NCI-H1417 treated with DMSO at 0.1 percent for 48 hours (cell line): ENCODE measurements at places on chromosomes 12 and 14.

DNA sequence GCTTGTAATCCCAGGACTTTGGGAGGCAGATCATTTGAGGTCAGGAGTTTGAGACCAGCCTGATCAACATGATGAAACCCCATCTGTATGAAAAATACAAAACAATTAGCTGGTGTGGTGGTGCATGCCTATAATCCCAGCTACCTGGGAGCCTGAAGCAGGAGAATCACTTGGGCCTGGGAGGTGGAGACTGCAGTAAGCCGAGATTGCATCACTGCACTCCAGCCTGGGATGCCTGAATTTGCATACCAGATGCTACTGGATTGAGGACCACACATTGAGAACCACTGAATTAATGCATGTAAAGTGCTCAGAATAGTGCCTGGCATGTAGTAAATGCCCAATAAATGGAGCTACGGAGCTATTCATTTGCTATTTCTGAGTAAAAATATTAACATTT is 14.9 kb upstream of the MYH7 start:
- DNase-seq = no peak

GRCh38 chr12:57224973-57225679 is 4.4 kb upstream of the SHMT2 start:
- no peak for DNase-seq

- no peak for DNase-seq
These were observed 890 bp upstream of the KIF26A start for GRCh38 chr14:104137297-104138097.

DNA sequence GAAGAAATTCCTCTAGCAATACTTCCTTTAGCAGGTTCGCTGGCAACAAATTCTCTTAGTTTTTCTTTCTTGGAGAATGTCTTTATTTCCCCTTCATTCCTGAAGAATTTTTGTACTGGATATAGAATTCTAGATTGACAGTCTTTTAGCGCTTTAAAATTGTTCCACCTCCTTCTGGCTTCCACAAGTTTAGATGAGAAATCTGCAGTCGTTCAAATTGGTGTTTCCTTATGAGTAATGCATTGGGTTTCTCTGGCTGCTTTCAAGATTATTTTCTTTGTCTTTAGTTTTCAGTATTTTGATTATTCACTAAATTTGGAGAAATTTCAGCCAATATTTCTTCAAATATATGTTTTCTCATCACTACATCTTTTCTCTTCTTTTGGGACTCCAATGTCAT is 33.3 kb upstream of the FGF6 start:
- no peak for DNase-seq

DNA sequence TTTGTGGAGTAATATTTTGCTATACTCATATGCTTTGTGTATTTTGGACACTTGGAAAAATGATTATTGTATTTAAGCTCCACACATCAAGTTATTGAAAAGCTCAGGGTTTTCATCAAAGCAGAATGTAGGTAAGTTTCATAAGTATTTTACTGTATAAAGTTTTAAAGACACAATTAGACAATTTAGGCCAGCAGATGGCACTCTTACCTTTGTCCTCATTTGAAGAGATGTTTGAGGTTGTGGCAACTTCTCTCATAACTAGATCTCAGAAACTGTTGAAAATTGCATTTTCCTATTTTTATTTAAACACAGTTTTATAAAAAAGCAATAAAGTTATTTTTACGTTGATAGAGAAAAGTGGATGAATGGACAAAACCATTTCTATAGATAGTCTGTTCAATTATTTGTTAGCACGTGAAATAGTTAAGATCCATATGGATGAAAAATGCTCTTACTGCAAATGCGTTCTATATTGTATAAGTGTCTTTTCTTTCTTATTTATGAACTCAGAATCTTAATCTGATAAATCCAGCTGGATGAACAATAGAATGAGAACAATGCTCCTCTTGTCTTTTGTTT is 300.0 kb downstream of the AEBP2 start:
- DNase-seq = peak; percentile 23

DNA sequence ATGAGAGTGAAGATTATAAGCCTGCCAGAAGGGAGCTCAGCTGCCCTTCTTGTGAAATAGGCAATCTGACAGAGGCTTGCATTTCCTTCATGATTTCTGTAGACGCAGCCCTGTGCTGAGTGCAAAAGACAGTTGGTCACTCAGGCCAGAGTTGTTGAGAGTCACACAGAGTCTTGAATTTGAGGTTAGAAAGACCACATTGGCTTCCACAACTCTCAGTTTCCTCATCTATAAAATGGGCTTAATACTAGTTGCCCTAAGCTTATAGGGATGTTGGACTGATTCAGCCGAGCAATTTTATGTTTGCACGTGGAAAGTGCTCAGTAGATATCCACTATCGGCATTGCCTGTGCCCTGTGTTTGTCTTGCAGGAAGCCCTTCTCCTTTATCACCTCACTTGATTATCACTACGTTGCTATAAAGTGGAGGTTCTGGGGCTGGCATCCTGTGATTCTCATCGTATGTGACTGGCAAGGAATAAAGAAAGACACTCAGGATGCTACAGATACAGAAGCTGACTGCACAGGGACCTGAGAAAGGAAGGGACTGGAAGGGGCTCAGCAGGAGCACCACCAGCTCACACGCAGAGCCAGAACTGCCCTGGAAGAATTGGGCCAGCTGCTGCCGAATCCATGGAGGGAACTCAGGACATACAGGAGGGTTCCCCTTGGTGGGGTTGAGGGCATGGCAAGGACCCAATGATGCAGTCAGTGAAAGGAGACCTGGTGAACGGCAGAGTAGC is 19.8 kb upstream of the SERPINA4 start:
- DNase-seq = no peak

- DNase-seq = no peak
These were observed 3.0 kb upstream of the P2RX2 start for GRCh38 chr12:132615579-132616038.

DNA sequence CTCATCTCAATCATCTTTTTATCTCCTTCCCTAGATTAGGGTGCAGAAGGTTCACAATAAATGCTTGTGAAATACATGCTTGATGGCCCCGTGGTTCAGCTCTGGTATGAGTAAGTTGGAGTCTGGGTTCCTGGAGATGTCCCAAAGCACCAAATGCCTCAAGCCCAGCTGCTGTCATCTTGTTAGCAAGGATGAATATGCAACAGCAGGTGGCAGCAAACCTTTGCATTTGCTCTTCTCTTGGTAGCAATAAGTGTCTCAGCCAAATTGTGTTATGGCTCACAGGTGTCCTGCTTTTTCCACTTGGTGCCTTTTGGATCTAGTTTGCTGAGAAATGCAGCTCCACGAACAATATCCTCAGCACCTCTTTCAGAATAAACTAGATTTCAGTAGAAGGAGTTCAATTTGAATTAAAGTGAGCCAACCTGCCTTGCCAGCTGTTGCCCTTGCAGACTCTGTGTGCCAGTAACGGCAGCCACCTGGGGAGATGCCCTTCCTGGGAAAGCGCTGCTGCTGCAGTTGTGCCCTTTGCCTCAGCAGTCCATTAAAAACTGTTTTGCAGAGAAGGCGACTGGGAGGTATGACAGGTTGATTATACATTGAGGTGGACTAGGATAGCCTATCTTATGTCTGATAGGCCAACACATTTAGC is 417.3 kb downstream of the SNAPC1 start:
- peak; percentile 63 for DNase-seq

DNA sequence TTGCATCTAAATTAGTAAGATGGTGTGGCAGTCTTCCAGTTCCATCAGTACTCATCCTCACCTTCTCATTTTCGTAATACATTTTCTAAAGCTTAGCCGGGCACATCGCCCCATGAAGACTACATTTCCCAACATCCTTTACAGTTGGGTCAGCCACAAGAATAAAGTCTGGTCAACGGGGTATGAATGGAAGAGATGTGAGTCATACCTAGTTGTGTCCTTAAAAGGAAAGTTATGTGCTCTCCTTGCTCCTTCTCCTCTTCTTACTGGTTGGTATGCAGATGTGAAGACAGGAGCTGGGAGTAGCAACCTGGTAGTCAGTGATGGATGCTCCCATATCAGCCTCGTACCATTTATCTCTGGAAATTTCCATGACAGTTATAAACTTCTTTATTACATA is 35.9 kb upstream of the EGLN3 start:
- no peak for DNase-seq

- no peak for DNase-seq
These were observed 277.6 kb downstream of the DPF3 start for GRCh38 chr14:72616294-72616693.

GRCh38 chr12:28184375-28184774 is 5.9 kb upstream of the CCDC91 start:
- DNase-seq = no peak
